CMK (cell line): ENCODE measurements at places on chromosomes 12 and 14.

DNA sequence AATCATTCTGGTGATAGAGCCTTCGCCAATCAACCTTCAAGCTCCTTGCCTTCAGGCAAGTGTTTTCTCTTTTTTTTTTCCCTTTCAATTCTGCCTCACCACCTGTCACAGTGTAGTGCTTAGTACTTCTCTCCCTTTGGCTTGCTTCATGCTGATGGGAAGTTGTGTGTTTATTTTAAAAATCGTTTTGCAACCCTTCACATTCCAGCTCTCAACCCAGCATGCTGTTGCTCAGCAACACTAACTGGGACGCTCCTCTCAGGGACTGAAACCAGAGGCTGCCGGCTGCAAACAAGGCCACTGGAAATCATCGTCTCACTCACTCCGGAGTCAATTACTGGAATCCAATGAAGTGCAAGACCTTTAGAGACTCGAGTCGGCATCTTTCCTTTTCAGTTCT, 342.7 kb downstream of the PRKD1 start:
- no peak for DNase-seq

DNA sequence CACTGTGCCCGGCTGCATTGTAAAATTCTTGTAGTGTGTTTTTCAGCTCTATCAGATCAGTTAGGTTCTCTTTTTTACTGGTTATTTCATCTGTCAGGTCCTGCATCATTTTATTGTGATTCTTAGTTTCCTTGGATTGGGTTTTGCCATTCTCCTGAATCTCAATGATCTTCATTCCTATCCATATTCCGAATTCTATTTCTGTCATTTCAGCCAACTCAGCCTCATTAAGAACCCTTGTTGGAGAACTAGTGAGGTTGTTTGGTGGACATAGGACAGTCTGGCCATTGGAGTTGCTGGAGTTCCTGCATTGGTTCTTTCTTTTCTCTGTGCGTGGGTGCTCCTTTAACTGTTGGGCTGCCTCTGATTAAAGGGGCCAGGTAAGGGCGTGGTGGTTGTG, 5.6 kb upstream of the C1S start:
- no peak for DNase-seq

DNA sequence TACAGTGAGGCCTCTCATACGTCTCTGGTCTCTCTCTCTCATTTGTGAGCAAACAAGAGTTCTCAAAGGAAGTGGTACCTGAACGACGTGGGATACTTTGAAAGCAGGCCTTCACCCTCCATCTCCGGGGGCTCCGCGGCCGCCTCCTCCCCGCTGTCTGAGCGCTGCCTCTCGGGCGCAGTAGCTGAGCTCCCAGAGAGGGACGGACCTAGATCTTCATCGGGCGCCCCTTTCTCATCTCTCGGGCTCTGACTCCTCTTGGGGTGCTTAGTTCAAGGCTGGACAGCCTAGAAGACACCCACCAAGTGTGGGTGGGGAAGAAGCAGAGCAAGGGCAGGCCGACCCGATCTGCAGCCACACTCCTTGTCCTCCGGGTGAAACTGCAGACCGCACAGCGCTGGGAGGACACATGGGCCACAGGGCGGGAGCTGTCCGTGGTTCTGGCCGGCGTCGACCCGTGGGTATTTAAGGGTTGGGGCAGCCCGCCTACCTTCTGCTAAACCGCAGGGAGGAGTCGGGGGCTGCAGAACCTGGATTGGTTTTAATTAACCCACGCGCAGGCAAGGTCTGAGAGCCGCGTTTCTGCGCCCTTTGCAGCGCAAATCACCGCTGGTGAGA, 92.7 kb downstream of the PAH start:
- no peak for DNase-seq

GRCh38 chr12:75564398-75564797, 53.0 kb upstream of the KRR1 start:
- DNase-seq = no peak

GRCh38 chr14:98290596-98290995, 981.4 kb downstream of the BCL11B start:
- no peak for DNase-seq

DNA sequence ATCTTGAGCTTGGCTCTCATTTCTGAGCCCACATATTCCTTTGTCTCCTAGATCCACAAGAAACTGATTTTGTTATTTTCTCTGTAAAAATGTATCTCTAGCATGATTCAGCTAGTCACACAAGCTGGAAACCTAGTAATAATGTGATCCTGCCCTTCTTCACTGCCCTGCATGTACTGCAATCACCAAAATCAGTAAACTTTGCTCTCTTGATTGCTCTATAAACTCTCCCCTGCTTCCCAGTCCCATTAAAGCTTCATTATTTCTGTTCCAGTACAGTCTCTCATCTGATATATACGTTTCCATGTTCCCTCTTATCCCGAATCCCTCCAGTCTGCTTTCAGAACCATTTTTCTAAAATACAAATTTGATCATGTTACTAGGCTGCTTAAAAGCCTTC, 166.5 kb downstream of the MSRB3 start:
- DNase-seq = no peak

DNA sequence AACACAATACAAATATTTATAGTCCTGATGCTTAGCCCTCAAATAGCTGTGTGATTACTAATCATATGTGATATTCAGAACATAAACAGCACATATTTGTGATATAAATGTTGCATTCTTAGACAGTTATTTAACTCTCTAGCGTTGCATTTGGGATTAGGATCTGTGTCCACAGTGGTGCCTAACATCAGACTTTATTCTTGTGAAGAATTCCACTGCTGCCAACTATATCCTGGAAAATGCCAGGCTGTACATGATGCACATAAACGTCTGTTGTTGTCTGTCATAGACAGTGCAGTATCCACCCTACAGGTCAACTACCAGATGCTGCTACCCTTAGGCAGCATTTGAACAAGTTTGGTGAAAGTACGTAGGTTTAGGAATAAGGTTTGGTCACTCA, 39.0 kb downstream of the SLC38A4 start:
- no peak for DNase-seq

- no peak for DNase-seq
These were observed 322.8 kb downstream of the RGS6 start for GRCh38 chr14:72254937-72255472.

GRCh38 chr12:51954561-51955361, 3.3 kb downstream of the ACVR1B start:
- no peak for DNase-seq

DNA sequence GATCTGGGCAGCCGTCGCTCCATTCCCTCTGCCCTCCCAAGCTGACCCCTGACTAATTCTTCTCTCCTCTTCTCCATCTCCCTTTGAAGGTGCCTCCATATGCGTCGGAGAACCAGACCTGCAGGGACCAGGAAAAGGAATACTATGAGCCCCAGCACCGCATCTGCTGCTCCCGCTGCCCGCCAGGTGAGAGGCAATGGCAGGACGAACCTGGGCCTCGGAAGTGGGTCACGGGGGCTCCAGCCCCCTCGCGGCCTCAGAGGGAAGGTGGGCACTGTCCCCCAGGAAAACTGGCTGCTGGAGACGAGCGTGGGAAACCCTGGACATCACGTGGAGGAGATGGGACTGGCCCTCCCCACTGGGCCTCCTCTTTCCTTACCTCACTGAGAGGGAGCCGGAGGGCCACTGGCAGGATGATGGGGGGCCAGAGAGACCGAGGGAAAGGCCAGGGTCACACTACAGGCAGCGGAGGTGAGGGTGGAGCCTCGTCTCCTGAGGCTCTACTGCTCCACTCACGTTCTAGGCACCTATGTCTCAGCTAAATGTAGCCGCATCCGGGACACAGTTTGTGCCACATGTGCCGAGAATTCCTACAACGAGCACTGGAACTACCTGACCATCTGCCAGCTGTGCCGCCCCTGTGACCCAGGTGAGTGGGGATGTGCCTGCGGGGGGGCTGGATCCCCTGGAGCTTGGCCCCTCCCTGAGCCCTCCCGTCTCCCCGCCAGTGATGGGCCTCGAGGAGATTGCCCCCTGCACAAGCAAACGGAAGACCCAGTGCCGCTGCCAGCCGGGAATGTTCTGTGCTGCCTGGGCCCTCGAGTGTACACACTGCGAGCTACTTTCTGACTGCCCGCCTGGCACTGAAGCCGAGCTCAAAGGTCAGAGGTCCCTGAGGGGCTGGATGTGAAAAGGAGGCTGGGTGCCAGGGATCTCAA, 806 bp downstream of the LTBR start:
- no peak for DNase-seq

GRCh38 chr14:32560209-32560857, 231.2 kb downstream of the AKAP6 start:
- no peak for DNase-seq

- DNase-seq = no peak
These were observed 931 bp upstream of the MYF5 start for GRCh38 chr12:80715713-80716249.

GRCh38 chr14:34951286-34951685, 31.5 kb upstream of the SRP54 start:
- DNase-seq = no peak

GRCh38 chr12:53208877-53209463, 1.9 kb upstream of the ITGB7 start:
- no peak for DNase-seq

DNA sequence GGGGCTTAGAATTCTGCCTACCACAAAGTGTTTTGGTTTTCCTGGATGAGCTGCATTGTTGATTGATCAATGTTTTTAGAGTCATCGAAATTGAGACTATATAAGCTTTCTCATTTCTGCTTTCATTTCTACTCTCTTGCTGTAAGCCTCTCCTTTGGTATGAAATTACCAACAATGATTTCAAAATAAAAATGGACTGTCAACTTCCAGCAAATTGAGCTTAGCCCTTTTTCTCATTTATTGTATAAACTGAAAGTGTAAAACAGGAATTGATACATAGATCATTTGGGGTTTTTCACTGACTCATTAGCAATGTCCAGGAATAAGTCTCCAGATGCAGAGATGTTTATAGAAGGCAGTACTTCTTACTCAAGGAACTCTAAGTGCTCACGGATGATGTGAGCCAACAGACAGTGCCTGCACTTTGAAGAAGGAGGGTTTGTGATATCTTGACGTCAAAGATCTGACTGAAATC, 20.0 kb upstream of the PCNX1 start:
- no peak for DNase-seq

GRCh38 chr12:92485351-92486348, 217.1 kb upstream of the PLEKHG7 start:
- no peak for DNase-seq

- no peak for DNase-seq
These were observed 136.8 kb downstream of the TBX5 start for GRCh38 chr12:114269153-114269552.

DNA sequence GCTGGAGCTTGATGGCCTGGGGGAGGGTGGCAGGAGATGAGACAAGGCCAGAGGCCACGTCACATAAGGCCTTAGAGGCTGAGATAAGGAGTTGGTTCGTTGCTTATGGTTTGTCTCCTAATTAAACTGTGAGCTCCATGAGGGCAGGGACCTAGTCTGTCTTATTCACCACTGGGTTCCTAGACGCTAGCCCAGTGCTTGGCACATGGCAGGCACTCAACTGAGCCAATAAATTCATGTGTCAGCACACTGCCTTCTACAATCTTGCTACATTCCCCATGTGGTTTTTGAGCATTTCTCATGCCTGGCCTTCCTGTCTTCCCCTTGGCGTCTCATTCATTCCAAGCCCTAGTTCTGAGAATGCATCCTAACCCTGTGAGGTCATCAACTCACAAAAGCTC, 92.5 kb upstream of the MED13L start:
- no peak for DNase-seq

DNA sequence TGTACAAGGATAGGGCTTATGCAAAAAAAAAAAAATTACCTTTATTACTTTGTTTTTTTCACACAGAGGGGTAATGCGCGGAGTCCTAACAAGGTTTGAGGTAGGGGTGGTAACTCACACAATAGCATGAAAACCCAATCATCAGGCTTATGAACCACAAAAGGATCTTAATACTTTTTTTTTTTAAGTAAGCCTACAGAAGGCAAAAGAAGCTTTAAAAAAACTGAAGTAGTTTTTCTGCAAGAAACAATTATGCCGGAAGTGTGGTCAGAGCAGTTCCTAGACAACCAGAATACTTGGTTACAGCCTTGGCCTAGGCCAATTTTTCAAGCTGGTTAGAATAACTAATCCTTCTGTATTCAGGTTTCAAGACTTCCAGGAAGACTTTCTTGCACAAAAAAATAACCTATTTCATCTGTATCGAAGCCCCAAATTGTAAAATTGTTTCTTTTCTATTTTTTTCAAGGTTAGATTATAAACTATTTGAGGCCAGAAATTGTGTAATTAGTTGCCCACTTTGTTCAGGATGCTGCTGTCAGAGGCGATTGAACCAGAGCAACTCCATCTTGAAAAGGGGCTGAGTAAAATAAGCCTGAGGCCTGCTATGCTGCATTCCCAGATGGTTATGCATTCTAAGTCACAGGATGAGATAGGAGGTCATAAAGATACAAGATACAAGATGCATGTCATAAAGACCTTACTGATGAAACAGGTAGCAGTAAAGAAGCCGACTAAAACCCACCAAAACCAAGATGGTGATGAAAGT, 1.8 kb upstream of the GNS start:
- no peak for DNase-seq

GRCh38 chr12:69252033-69252432, 12.7 kb downstream of the CPSF6 start:
- no peak for DNase-seq

DNA sequence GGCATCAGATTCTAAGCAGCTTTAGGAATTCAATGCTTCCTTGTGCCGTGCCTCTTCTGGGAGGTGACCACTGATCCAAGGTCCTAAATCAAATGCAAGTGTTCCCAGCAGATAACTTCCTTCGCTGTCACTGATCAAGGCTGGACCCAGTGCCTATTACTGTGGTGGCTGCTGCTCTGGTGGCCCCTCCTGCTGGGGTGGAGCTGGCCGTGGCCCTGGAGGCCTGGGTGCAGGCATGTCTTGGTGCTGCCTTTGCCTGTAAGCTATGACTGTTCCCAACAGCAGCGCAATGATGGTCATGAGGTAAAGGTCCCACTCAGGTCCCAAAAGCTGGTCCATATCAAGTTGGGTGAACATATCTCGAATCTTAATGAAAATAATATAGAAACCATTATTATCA, 56.8 kb downstream of the SEL1L start:
- no peak for DNase-seq

DNA sequence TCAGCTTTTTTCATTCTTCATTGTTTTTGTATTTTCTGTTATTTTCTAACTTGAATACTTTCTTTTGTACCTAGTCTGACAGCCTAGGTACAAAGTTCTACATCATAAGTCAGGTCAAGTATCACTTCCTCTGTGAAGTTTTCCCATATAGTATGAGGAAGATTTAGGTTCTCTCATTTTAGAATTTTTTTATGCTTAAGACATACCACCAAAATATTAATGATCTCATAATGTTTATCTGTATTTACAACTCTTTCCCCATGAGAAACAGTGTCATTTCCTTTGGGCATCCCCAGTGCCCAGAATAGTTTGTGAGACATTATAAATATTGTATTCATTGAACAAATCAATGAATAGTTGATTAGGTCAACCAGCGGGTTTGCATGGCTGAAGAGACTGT, 3.1 kb upstream of the ATF7IP start:
- DNase-seq = no peak

GRCh38 chr12:56020423-56021184, at the start of gene IKZF4:
Gene IKZF4, plus strand, starts transcription at chr12:56021043. Its CDS starts 451 bp downstream, at chr12:56021494.
- peak; percentile 59 for DNase-seq

- no peak for DNase-seq
These were observed 421.7 kb downstream of the VRK1 start for GRCh38 chr14:97218691-97219430.

- no peak for DNase-seq
These were observed 143.5 kb downstream of the SSPN start for GRCh38 chr12:26338586-26339572.

- no peak for DNase-seq
These were observed 21.6 kb downstream of the NCOR2 start for GRCh38 chr12:124545508-124546418.

GRCh38 chr12:11836282-11837151, 187.0 kb downstream of the ETV6 start:
- no peak for DNase-seq

GRCh38 chr12:67714648-67715047, 66.1 kb downstream of the DYRK2 start:
- no peak for DNase-seq
